ENCODE measurements at places on chromosomes 4 and X.

DNA sequence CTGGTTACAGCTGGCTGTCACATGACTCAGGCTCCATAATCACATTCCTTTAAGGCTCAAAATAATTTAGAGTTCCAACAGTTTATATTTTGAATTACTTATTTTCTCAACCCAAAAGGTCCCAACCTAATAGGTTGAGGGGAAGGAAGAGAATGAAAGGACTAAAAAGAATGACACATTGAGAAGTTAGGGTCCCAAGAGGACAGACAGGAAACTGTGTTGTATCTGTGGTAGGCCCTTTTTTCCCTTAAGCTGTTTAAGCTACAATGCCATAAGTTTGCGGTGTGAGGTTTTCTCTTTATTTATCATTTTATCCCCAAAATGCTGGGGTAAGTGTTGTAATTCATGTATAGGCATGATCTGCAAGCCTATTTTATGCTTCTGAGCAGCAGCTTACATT is 290.2 kb downstream of the ZNF674 start:
- DNase-seq, result no peak

- DNase-seq, result no peak
Observed at GRCh38 chr4:42396752-42397634, at the start of gene SHISA3. SHISA3 (plus strand) TSS chr4:42397488; CDS start chr4:42398057, 569 bp downstream.

DNA sequence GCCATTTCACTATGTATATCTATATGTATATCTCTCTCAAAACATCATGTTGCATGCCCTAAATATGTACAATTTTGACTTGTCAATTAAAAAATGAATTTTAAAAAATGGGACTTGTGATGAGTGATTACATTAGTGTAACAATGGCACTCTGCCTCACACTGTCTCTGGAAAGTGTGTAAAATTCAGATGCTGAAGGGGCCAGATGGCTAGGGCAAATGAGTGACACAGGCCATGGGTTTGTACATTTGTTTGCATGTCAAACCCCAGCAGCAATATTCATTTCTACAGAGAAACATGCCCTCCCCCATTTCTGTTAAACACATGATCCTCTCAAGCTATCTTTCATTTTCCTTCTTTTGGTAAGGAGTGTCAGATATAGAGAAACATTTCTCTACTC is 8.1 kb downstream of the SCARB2 start:
- no peak for DNase-seq

GRCh38 chr4:113979148-113979904 is at the start of gene ARSJ:
ARSJ (minus strand) TSS chr4:113979647; CDS start chr4:113978834, 813 bp downstream.
- no peak for DNase-seq

- DNase-seq, result no peak
Observed at GRCh38 chr4:159540501-159540900, 437.6 kb downstream of the RAPGEF2 start.

- no peak for DNase-seq
Observed at GRCh38 chr4:47752214-47752613, 85.7 kb downstream of the CORIN start.

GRCh38 chr4:48372272-48372671 is 30.9 kb downstream of the SLAIN2 start:
- DNase-seq, result no peak

- DNase-seq, result no peak
Observed at GRCh38 chr4:147616849-147617172, 386 bp upstream of the TMEM184C start.

GRCh38 chr4:75048208-75048879 is 115.4 kb downstream of the PARM1 start:
- DNase-seq, result no peak

DNA sequence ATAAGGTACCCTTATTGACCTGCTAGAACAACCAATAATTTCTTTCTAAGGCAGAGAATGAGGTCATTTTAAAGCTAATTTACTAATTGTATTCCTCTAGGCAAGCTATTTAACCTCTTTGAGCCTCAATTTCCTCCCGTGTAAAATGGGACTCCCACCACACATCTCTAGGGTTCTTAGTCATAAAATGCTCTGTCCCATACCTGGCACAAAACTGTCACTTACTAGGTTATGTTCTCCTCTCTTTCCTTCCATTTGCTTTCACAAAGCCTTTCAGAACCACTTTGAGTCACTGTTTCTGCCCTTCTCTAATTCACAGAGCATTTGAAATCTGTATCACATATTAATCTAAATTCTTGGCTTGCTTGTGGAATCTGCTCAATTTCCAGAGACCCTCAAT is 2.4 kb upstream of the GPR82 start:
- no peak for DNase-seq

GRCh38 chr4:1491328-1492141 is 85.3 kb upstream of the NKX1-1 start:
- no peak for DNase-seq

DNA sequence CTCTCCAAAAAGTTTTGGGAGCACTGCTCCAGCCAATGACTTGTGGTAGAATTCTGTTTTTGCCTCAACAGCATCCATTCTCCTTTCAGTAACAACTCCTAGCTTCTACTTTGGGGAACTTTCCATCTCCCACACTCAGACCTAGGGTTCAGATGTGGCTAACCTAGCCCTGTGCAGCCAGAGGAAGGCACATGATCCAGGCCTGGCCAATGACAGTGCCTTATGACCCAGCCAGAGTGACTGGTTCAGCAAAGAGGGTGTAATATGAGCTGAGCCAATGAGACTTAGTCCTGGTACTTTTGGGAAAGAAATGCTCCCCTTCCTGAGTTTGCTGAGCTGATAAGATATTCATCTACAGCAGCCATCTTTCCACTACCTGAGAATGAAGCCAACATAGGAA is 5.4 kb upstream of the USP46 start:
- DNase-seq, result no peak

DNA sequence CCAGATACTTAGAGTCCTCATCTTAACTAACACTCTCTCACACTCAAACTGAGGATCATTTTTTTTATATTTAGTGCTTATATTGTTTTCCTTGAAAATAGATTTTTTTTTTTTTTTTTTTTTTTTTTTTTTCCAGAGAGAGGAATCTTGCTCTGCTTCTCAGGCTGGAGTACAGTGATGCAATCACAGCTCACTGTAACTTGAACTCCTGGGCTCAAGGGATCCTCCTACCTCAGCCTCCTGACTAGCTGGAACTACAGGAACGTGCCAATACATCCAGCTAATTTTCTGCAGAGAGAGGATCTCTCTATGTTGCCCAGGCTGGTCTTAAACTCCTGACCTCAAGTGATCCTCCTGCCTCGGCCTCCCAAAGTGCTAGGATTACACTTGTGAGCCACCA is 650.3 kb upstream of the ATOH1 start:
- no peak for DNase-seq

DNA sequence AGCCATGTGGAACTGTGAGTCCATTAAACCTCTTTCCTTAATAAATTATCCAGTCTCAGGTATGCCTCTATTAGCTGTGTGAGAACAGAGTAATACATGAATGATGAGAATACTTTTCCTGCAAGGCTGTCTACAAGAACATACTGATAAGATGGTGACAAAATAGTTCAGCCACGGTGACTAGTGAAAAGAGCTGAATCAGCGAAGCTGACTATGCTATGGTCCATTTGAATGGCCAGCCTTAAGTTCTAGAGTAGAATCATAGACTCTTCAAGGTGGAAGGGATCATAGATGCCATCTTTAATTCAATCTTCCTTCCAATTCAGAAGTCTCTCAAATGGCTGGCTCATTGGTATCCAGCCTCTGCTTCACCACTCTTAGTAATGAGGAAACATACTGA is 163.3 kb downstream of the SPANXN1 start:
- DNase-seq, result no peak

- no peak for DNase-seq
Observed at GRCh38 chr4:26326791-26327190, 6.0 kb downstream of the RBPJ start.

- DNase-seq, result no peak
Observed at GRCh38 chr4:184810720-184811119, 15.0 kb downstream of the ACSL1 start.

- no peak for DNase-seq
Observed at GRCh38 chr4:721261-722168, 15.9 kb downstream of the PCGF3 start.

GRCh38 chr4:26048378-26048882 is 134.4 kb downstream of the SMIM20 start:
- no peak for DNase-seq

GRCh38 chrX:96098471-96098870 is 586.2 kb upstream of the DIAPH2 start:
- DNase-seq, result no peak

DNA sequence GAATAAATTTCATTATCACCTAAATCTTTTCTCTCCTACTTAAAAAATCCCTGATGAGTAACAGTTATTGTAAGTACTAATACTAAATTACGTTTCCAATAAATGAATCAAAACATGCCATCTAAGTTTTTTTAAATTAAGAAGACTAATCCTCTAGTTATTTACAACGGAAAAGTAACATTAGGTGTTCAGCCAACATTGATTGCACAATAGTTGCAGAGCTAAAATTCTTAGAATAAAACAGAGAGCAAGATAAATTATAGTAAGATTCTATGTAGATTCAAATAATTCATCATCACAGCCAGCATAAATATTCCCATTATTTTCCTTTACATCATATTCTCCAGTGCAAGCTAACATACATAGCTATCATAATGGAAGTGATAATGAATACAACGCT is 139.2 kb downstream of the HDX start:
- DNase-seq, result no peak

GRCh38 chr4:98864560-98864959 is 64.4 kb downstream of the EIF4E start:
- no peak for DNase-seq

DNA sequence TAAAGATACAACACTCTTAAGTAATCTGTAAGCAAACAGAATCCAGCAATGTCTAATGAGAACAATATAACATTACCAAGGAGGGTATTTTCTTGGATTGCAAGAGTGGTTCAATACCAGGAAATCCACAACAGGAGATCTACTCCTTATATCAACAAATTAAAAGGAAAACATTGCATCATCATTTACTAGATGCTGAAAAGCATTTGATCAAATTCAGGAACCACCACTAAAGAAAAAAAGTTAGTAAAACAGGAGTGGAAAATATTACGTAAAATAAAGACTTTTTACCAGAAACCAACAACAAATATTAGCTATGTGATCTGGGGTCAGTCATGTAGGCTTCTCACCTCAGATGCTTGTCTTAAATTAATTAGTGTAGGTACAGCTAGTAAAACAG is 66.8 kb upstream of the MAB21L2 start:
- DNase-seq, result no peak

GRCh38 chr4:17296921-17297890 is 214.7 kb downstream of the QDPR start:
- no peak for DNase-seq

- peak; percentile 57 for DNase-seq
Observed at GRCh38 chr4:165131247-165131832, 18.7 kb upstream of the TMEM192 start.

DNA sequence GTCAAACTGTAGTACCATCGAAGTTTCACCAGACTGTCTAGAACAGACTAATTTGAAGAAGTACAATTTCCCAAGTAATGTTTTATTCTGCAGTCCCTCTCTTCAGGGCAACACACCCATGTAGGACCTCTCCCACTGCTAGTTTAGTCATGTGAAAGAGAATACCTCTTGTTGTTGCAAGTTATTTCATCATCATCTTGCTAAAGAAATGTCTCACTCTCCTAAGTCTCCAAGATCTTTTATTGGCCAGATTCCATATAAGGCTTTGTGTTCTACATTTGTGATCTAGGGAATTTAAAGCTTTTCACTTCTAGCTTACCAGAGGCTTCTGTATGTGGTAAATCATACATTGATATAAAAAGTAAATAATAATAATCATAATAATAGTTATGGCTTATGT is 745.3 kb upstream of the MAGEB2 start:
- DNase-seq, result no peak

DNA sequence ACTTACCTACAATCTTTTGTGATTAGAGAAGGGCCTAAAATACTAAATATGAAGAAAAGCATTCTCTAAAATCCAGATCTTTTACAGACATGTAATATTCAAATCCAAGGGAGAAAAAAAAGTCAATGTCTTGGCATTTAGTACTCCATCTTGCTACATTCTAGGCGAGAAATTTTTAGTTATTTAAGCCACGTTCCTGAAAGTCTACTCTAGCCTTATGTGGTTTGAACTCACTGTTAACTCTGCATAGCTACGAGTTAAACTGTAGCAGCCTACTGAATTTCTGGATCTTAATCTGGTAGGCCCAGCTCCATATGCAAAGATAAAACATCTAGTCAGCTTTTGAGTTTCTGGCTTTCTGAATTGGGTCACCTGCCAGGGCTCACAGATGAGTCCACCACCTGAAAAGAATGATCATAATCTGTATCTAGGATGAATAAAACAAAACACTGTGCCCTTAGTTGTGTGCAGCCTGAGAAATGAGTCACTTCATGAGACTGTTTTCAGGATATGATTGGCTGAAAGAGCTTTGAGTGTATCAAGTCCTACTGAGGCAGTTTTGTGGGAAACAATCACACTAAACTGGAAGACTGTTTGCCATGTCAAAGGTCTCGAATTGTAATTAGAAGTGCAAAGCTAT is 3.2 kb upstream of the NEK1 start:
- DNase-seq, result no peak

- no peak for DNase-seq
Observed at GRCh38 chr4:46445710-46446314, 55.9 kb upstream of the GABRA2 start.

GRCh38 chrX:14027511-14028019 is 2.1 kb downstream of the GEMIN8 start:
- DNase-seq, result no peak

- no peak for DNase-seq
Observed at GRCh38 chr4:182254026-182254780, 11.0 kb downstream of the TENM3 start.

DNA sequence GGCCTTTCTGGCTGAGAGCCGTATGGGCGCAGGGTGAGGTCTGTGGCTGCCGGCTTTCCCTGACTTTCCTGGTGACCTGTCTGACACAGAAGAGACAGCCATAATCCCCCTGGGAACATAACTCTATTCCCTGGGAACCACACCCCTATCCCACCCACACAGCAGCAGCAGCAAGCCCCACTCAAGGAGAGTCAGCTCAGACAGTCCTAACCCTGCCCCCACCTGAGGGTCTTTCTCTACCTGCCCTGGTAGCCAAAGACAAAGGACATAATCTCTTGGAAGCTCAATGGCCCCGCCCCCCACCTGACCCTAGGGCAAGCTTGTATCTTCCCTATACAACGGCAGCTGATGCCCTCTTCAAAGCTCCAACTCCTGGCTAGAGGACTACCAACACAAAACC is 74.6 kb downstream of the PABPC4L start:
- no peak for DNase-seq

GRCh38 chr4:102007959-102008425 is 217.5 kb downstream of the BANK1 start:
- DNase-seq, result no peak

DNA sequence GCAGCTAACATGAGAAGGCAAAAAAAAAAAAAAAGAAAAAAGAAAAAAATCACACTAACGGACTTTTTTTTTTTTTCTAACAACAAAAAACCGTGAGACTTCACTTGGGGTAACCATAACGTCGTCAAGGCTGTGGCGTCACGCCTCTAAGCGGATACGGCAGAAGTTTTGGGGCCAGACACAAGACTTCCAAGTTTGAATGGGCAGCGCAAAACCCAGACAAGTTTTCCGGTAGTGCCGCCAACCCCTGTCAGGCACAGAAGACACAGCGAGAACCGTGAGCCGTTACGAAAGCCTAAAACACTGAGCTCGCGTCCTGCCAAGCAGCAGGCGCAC is 556 bp upstream of the SMARCA5 start:
- no peak for DNase-seq

GRCh38 chr4:69591364-69591763 is 48.1 kb downstream of the UGT2A2 start:
- DNase-seq, result no peak

GRCh38 chr4:141158219-141158618 is 24.9 kb upstream of the RNF150 start:
- no peak for DNase-seq
